ENCODE measurements at places on chromosomes 2 and 18.

DNA sequence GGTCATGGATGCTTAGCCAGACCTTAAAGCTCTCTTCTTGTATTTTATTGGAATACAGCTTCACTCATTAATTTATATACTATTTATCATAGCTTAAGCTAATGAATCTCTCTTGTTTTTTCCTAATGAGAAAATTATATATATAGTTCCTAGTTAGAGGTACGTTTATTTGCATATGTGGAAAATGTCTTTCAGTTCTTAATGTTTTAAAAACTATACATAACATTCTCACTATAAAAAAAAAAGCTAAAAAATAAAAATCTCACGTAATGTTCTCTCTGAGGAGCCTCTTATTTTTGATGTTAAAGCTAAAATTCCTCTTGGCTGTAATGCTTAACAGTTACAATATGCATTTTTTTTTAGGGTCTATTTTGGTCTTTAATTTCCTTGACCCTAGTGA lies 16.6 kb downstream of the UGP2 start:
- DNase-seq = no peak
- no peak overlapping the region for H3K4me3 ChIP-seq
- H3K27ac ChIP-seq = peak overlapping the region; percentile 96
- peaks cover 40% of the 10 kb centered on the region for H3K4me1 ChIP-seq
- peaks cover 47% of the 10 kb centered on the region for H3K36me3 ChIP-seq

DNA sequence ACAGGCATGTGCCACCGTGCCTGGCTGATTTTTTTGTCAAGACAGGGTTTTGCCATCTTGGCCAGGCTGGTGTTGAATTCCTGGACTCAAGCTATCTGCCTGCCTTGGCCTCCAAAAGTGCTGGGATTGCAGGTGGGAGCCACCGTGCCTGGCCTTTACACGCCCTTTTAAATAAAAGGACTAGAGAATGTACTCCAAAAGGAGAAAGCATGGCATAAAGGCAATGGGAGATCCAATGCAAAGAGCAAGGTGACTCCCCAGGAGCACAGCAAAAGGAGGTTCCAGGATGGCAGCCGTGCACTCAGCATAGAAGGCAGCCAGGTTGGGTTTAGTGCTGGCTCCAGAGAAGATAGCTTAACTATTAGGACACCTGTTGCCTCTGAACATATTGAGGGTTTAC lies 27.1 kb downstream of the ASB1 start:
- no peak overlapping the region for H3K27ac ChIP-seq
- no peaks in the 10 kb centered on the region for H3K27me3 ChIP-seq
- no peak overlapping the region for H3K4me3 ChIP-seq
- DNase-seq = no peak
- H3K36me3 ChIP-seq = peaks cover 21% of the 10 kb centered on the region

DNA sequence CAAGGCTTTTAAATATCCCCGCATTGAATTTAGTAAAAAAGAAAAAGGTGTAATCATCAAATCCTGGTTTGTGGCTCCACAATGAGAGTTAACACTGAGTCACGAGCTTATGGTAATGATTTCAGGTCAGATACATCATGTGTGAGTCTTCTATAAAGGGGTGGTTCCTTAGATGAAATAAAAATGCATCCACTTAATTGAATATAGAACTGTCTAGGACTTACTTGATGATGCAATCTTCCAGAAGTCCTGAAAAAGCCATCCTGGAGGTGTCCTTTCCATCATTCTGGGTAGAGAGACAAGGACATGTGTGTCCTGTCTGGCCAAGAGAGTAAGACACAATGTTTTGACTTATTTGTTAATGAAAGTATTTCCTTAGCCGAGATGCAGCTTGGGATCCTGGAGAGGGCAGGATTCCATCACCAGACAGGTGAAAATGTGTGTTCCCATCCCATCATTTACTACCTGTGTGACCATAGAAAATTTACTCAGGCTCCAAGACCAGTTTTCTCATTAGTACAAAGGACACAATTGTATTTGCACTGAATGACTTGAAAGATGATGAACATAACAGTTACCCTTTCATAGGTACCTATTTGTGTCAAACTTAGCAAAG lies 1539.8 kb upstream of the PIK3C3 start:
- no peaks in the 10 kb centered on the region for H3K4me1 ChIP-seq
- H3K36me3 ChIP-seq = no peaks in the 10 kb centered on the region
- H3K27ac ChIP-seq = no peak overlapping the region
- H3K4me3 ChIP-seq = no peak overlapping the region
- H3K27me3 ChIP-seq = no peaks in the 10 kb centered on the region

- peaks cover 26% of the 10 kb centered on the region for H3K36me3 ChIP-seq
- H3K4me1 ChIP-seq = peaks cover 4% of the 10 kb centered on the region
- DNase-seq = no peak
- no peak overlapping the region for H3K4me3 ChIP-seq
- H3K27me3 ChIP-seq = no peaks in the 10 kb centered on the region
Observed at GRCh38 chr2:207934720-207935119, 90.6 kb downstream of the PLEKHM3 start.

DNA sequence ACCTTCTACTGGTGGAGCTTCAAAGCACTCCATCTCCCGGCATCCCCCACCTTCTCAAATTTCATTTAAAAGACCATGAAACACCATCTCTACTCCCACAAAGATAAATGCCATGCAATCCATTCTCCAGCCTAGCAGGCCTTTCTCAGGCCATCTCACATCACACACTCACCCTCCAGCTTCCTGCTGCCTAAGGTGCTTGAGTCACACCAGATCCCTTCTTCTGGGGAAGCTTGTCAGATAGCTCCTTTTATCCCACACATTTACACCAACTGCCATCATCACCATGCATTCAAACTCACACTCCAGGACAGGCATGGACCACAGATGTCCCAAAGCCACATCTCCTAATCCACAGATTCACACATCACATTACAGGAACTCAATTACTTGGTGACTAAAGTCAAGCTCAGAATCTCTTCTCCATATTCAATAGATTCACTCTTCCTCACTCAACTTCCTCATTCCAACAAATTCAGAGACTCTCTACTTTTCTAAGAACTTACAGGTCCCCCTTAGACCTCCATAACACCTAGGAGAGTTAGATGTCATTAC lies 292.5 kb downstream of the TNS1 start:
- H3K27me3 ChIP-seq = no peaks in the 10 kb centered on the region
- peaks cover 3% of the 10 kb centered on the region for H3K4me1 ChIP-seq
- H3K27ac ChIP-seq = peak overlapping the region; percentile 12
- no peak overlapping the region for H3K4me3 ChIP-seq
- H3K36me3 ChIP-seq = no peaks in the 10 kb centered on the region

DNA sequence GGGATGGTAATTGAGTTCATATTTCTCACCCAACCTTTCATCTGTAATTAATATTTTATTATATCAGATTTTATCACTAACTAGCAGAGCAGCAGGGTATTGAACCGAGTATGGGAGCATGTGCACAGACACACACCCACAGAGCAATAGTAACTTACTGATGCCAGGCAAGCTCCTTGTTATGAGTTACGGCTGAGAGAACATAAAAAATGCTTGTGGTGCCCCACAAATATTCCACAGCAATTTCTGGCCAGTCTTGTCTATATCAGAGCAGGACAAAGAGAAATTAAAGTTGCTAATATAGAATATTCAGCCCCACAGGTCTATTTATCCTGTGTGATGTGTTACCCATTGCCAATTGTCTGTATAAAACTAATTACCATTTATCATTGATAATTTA lies 501.8 kb upstream of the RAB12 start:
- H3K27ac ChIP-seq = no peak overlapping the region
- no peak for DNase-seq
- no peaks in the 10 kb centered on the region for H3K27me3 ChIP-seq
- no peaks in the 10 kb centered on the region for H3K4me1 ChIP-seq

All from naive thymus-derived CD8-positive, alpha-beta T cell (primary cell).